ENCODE measurements at places on chromosomes 16 and 17.

GRCh38 chr17:1122533-1123392 is 57.0 kb downstream of the ABR start:
- DNase-seq: peak; percentile 68

- no peak for DNase-seq
Measured at GRCh38 chr17:59046192-59046591, 60.5 kb downstream of the TRIM37 start.

GRCh38 chr17:60161598-60162330 is 12.0 kb downstream of the CA4 start:
- DNase-seq: no peak

DNA sequence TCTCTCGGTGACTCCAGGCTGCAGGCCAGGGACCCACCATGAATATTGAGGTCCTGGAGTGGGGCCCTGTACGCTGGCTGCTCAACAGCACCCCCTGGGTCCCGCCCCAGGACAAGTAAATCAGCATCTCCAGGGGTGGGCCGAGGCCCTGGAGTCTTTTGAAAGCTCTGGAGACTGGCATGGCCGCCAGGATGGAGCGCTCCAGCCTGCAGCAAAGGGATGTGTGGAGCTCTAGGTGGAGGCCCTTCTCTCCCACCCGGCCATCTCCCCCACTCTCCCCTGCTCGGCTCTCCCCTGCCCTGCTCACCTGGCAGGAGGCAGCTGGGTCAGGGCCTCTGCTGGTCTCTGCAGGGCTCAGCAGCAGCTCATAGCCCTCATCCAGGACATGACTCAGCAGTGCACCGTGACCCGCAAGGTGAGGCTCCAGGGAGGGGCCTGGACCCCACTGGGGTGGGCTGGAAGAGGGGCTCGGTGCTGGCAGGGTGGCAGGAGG is 16.6 kb downstream of the SGSH start:
- no peak for DNase-seq

GRCh38 chr16:3577302-3577752 is at the start of gene NLRC3:
Gene NLRC3, minus strand, starts transcription at chr16:3577403. Its CDS starts 12,367 bp downstream, at chr16:3565036.
- DNase-seq: no peak

DNA sequence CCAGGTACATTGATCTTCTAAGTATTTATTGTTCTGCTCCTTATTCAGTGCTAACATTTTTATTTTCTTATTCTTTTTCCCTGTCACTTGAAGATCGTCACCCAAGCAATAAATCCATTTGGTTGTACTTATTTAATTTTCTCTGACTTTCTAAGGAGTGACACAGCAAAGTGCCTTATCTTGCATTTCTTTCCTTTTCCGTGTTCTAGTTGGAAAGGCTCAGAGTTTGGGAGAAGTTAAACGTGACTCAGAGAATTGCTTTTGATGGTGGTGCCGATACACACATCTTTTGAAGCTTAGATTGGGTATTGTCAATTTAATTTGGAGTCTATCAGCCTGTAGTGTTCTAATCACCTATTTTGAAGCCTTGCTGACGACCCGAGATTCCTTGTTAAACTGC is 72.0 kb downstream of the PITPNC1 start:
- no peak for DNase-seq

- peak; percentile 17 for DNase-seq
Measured at GRCh38 chr16:46573008-46573833, 48.0 kb downstream of the SHCBP1 start.

- DNase-seq: no peak
Measured at GRCh38 chr17:81084680-81085419, 49.9 kb downstream of the BAIAP2 start.

GRCh38 chr17:73432624-73433190 is 120.9 kb upstream of the CDC42EP4 start:
- DNase-seq: no peak

- DNase-seq: peak; percentile 76
Measured at GRCh38 chr16:69927056-69927757, 23.9 kb upstream of the CLEC18A start.

GRCh38 chr17:1995321-1995892 is 29.7 kb downstream of the RTN4RL1 start:
- DNase-seq: no peak

GRCh38 chr17:59853168-59853918 is 39.4 kb downstream of the TUBD1 start:
- DNase-seq: peak; percentile 97

GRCh38 chr17:78933025-78933958 is 8.1 kb upstream of the TIMP2 start:
- peak; percentile 97 for DNase-seq

DNA sequence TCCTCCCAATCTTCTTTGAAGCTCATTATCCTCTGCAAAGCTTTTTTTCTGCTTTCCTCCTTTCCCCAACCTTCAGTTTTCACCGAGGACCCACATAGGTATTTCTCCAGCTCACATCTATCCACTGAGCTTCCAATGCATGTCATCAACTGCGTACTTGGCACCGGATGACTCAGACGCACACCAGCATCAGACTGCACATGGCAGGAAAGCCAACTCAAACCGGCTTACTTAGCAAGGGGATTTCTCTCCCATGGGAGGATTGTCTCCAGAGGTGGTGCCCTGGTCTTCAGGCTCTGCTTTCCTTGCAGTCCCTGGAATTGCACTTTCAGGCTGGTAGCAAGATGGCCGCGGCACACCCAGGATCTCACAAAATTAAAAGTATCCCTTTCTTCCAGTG is 1.7 kb upstream of the AKTIP start:
- peak; percentile 39 for DNase-seq

- no peak for DNase-seq
Measured at GRCh38 chr17:3038941-3039340, 24.5 kb downstream of the OR1D5 start.

DNA sequence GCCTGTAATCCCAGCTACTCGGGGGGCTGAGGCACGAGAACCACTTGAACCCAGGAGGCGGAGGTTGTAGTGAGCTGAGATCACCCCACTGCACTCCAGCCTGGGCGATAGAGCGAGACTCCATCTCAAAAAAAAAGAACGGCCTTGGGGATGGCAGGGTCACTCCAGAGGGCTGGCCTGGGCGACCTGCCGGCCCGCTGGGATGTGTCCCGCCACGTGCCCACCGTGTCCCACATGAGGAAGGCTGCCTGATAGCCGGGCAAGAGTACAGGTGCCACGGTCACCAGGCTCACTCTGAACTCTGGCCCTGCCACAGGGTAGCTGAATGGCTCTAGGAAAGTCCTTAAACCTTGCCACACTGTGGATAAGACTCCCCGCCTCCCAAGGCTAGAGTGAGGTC is 67.5 kb downstream of the COG7 start:
- no peak for DNase-seq

DNA sequence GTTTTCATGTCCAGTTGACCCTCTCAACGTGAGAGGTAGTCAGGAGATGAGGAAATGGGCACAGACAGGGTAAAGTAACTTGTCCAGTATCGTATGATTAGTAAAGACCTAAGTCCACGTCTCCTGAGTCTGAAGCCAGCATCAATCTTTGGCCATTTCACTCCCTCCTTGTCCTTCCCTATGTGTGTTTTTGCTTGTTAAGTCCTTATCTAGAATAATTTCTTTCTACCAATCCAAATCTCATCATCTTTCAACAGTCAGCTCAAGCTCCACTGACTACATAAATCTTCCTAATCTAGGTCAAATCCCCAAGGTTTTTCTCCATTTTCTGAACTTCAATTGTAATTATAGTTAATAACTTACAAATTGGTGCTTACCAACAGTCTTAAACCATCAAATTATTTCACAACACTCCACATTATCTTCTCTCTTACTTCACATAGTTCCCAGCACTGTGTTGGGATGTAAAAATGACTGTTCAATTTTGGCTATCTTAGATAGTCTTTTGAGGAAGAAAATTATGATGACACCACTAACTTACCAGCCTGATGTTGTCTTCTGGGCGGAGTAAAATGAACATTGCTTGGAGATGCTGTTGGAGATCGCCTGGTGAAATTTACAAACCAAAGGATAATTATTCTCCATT is 72.3 kb upstream of the CORO6 start:
- no peak for DNase-seq

DNA sequence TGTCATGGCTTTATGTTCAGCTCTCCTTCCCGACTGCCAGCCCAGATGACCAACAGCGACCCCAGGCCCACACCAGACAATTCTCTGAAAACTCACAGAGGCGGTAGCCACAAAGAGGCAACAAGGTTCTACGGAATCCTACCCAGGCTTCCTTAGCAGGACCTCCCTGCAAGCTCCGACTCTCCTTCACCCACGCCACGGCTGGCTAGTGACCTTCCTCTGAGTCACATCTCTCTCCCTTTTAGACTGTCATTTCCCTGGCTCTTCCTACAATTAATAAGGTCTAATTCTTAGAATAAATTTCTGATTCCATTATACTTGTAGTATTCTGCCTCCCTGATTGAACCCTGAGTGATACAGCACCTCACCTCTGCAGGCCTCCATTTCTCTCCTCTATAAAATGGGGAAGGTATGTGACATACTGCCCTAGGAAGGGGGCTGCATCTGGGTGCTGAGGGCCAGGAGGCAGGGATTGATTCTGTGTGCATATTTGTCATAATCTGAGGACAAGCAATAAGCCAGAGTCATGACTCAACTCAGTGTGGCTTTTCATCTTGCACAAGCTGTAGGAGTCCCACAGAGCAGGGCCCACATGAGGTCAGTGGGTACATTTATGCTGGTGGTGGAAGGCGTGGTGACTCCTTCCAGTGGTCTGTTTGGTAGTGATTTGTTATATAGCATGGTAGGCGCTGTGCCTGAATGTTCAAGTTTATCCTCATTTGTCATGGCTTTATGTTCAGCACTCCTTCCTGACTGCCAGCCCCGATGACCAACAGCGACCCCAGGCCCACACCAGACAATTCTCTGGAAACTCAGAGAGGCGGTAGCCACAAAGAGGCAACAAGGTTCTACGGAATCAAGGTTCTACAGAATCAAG is 46.2 kb downstream of the SMPD3 start:
- peak; percentile 85 for DNase-seq

GRCh38 chr17:57228911-57229310 is 27.4 kb upstream of the MSI2 start:
- no peak for DNase-seq

- no peak for DNase-seq
Measured at GRCh38 chr17:60792250-60792898, 114.7 kb downstream of the BCAS3 start.

DNA sequence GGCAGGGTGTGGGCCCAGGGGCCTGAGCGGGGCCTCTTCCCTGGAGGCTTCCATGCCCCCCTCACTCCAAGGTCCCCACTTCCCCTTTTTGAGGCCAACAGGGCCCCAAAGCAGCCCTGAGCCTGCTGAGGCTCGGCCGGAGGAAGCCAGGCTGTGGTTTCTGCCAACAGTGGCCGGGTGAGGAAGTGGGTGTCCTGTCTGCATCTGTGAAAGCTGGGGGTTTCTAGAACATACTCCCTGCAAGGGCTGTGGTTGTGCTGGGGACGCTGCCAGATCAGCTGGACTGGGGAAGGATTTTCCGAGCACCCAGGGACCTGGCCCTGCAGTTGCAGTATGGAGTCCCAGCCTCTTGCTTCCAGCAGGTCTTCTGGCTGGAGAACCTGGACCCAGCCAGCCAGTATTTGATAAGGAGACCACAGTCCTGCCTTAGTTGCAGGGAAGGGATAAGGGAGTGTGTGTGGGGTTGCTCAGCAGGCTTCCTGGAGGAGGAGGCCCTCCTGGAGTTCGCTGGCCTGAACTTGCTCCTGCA is 15.7 kb downstream of the ADCY7 start:
- DNase-seq: peak; percentile 69

- no peak for DNase-seq
Measured at GRCh38 chr17:74687886-74688285, 24.8 kb downstream of the CD300LF start.

DNA sequence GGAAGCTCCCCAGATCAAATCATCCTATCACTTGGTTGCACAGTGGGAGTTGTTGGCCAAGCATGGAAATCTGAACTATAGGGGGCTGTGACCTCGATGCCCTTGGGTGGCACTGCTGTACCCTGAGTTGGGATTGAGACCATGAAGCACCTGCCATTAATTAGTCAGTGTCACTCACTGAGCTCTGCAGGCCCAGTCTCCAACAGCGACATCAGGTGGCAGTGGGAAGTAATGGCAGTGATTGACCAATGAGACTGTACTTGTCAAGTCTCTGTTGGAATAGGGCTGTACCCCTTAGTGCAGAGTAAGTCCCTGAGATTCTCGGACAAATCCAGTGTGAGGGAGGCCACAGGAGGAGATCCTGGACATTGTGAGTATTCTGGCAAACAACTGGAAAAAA is 118.0 kb upstream of the RPL38 start:
- DNase-seq: no peak

DNA sequence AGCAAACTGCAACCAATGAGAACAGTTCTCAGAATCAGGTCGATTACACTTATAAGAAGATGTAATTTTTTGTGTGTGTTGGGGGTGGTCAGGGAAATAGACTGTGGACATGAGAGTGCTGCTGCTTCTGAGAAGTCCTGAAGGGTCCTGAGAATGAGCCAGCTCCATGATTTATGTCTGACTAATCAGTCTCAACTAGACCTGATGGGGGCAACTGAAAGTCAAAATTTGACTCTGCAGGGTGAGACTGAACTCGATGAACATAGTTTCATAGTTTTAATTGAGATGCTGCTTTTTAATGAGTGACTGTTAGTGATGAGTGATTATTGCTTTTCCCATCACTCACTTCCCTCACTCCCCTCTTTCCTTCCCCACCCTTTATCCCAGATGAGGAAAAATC is 37.3 kb downstream of the SMARCE1 start:
- no peak for DNase-seq

- no peak for DNase-seq
Measured at GRCh38 chr16:4297480-4297879, 18.4 kb upstream of the GLIS2 start.

DNA sequence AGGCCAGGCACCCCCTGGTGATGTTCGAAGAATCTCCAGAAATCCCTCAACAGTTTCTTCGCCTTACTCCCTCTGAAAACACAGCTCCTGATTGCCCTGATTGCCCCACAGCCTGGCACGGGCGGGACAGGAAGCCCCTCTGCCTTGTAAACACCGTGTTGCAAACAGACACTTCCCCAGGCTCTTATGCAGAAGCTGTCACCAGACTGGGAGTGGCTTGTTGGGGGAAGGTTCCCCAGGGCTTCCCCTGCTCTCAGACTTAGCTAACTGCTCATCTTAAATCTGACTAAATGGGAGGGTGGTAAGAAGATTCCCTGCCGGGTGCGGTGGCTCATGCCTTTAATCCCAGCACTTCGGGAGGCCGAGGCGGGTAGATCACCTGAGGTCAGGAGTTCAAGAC is 11.2 kb downstream of the PIK3R5 start:
- DNase-seq: no peak

- DNase-seq: no peak
Measured at GRCh38 chr16:21685034-21685455, 21.3 kb downstream of the OTOA start.

GRCh38 chr17:18916816-18917500 is 35.0 kb upstream of the SLC5A10 start:
- DNase-seq: no peak
